ENCODE measurements at places on chromosomes 11 and 22.
A peak's percentile ranks its signal among the peaks of the same experiment; 100 is the strongest.

- no peak for DNase-seq
Observed at GRCh38 chr11:63179432-63180041, 35.5 kb upstream of the SLC22A24 start.

DNA sequence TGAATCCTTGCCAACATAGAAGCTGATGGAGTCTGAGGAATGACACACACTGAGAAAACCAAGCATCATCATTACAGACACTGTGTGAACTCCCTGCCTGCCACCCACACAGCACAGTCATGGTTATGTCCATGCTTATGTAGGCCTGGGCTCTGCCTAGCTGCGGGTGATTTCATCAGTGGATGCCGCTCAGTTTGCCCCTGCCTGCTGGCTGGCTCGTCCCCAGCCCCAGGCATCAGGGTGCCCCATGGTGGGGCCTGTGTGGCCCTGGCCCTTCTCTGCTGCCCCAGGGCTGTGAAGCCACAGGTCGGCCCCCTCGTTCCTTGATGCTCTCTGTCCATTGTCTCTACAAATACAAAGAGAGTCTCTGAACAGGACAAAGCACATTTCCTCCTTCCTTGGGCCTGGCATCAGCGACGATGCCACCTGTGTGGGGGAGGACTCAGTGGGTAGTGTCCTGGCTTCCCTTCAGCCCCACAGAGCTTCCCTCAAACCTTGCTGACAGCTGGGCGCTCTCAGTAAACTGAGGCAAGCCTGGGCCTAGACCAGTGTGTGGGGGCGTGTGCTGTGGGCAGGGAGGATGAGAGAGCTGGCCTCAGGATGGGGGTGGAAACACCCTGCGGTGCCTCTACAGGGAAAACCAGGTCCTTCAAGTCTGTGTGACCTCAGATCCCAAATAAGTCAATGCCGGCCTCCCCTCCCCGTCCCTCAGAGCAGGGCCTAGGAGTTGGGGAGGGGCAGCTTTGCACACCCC, 20.0 kb upstream of the TUB start:
- no peak for DNase-seq

DNA sequence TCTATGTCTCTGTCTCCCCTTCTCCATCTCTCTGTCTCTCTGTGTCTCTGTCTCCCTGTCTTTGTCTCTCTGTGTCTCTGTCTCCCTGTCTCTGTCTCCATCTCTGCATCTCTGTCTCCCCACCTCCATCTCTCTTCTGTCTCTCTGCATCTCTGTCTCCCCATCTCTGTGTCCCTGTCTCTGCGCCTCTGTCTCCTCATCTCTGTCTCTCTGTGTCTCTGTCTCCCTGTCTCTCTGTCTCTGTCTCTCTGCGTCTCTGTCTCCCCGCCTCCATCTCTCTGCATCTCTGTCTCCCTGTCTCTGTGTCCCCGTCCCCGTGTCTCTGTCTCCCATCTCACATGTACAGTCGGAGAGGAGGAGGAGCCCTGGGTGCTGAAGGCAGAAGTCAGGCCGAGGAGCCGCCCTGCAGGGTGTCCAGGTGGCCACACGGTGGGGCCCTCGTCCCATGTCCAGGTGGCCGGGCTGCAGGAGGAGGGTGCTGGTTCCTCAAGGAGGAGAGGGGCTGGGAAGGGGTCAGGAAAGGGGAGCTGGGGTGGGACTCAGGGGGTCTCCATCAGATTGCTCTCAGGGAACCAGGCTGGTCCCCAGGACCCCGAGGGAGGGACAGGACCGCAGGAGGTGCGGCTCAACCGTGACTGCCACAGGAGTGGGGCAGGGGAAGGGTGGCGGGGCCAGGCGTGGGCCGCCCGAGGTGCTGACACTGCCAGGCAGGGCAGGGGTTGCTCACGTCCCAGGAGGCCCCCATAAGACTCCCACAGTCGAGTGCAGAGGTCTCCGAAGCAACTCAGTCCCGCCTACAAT, 25.6 kb upstream of the TH start:
- peak; percentile 75 for DNase-seq

DNA sequence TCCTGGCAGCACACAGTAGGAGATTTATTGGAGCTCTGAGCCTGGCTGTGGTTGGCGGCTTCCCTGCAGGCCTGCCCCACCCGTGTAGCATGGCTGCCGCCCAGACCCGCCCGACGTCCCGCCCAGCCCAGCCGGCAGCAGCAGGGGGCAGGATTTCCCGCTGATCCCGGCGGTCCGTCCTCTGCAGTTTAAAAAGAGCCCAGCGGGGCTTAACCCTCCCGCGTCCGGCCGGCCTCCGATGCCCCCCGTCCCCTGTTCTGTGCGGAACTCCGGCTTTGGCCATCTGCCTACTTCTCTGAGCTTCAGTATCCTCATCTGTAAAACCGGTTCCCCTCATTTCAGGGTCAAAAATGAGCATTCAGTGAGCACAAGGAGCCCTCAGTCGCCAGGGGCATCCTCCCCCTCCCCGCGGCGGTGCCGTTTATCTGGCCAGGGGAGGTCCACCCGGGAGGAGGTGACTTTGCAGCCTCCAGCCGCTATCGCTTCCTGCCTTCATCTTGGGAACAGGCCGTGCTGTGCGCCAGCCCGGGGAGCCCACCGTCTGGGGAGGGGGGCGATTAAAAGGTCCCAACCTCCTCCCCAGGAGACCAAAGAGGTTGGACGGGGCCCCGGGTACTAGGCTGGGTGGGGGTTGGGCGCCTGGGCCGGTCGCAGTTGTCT, at the start of gene GAS2L1:
Gene GAS2L1, plus strand, starts transcription at position 476 of the 660 bp plus-strand sequence. CDS start 1,456 bp downstream, outside the sequence.
- DNase-seq: peak; percentile 39

DNA sequence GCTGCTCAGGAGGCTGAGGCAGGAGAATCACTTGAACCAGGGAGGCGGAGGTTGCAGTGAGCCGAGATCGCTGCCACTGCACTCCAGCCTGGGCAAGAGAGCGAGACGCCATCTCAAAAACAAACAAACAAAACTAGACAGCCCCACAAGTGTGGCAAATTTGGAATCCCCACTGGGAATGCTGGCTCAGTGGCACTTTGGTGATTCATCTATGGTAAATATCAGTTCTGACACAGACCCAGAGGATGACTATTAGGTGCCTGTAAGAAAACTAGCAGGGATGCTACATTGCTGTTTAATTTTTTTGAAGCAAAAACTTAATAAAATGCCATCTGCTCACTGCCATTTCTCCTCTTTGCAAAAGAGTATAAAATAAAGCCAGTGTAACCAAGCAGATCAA, 107.9 kb downstream of the NAT10 start:
- DNase-seq: no peak

DNA sequence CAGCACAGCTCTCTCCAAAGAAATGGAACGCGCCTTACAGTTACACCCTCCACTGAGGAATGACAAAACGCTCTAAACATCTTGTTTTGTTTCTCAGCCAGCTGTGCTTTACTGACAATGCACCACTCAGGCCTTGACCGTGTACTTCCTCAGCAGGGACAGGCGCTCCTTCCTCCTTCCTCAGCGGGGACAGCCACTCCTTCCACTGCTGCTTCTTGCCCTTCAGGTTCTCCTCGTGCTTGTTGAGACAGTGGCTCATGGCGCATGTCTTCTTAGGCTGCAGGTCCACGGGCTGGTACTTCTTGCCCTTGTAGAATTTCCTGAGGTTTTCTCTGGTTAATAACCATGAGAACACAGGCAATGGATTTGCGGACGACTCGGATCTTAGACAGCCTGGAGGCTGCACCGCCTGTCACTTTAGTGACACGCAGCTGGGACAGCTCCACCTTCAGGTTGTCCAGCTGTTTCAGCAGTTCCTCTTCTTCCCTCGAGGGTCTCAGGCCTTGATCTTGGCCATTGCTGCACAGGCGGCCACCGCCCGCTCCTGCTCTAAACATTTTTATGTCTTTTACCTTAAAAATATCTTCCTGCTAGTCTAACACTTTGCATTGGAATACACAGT, 613.8 kb downstream of the BRD1 start:
- DNase-seq: no peak

GRCh38 chr11:33445761-33446161, 188.6 kb downstream of the HIPK3 start:
- no peak for DNase-seq

- DNase-seq: no peak
Observed at GRCh38 chr22:21816472-21816786, 51.0 kb downstream of the MAPK1 start.

- no peak for DNase-seq
Observed at GRCh38 chr11:29217901-29218300, 798.9 kb downstream of the KCNA4 start.

DNA sequence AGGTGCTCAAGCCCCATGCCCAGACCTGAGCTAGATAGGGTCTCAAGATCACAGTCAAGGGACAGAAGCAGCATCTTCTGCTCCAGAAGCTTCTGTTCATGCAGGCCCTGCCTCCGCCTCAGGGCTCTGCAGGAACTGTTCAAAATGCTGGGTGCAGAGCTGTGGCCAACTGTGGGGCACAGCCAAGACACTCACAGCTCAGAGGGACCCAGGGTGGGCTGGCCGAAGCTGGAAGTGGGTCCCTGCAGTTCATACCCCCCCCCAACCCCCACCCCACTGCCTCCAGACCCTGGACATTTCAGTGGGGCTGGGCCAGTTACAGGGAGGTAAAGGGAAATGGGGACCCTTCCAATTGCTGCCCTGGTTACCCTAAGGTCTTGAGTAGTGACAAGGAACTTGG, 129.0 kb downstream of the CRYBB2 start:
- no peak for DNase-seq

- no peak for DNase-seq
Observed at GRCh38 chr11:117606211-117606610, 190.8 kb downstream of the DSCAML1 start.

DNA sequence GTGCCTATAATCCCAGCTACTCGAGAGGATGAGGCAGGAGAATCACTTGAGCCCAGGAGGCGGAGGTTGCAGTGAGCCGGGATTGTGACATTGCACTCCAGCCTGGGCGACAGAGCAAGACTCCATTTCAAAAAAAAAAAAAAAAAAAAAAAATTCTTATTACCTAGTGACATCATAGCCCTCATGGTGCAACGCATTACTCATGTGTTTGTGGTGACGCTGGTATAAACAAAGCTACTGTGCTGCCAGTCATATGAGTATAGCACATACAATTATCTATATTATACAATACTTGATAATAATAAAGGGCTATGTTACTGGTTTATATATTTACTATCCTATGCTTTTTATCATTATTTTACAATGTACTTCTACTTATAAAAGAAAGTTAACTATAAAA, 41.2 kb downstream of the OR2AT4 start:
- no peak for DNase-seq

DNA sequence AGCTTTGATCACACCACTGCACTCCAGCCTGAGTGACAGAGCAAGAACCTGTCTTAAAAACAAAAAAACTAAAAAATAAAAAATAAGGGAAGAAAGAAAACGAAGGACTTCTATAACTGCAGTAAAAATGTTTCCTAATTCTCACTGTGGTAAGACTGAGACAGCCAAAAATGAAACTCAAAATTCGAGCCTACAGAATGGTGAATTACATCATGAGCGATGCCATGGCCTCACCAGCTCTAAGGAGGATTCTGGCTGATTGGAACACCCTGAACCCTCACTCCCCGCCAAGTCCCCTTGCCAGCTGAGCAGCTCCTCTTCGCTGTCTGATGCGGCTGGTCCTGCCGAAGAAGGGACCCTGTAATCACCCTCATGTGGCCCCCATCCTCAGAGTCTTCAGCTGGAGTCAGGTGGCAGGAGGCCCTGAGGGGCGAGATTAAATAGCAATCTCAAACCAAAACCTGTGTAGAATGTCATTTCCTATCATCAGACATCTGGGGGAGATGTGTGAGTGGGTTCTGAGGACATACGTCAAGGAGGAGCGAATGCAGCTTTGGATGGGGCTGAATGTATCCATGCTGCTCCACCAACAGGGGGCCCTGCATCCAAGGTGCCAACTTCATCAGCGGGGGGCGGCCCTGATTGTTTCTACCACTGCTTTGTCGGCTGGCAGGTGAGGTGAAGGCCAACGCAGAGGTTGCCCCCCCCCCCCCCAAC, 29.2 kb downstream of the PDGFB start:
- DNase-seq: peak; percentile 42

GRCh38 chr11:71917646-71918140, 10.7 kb downstream of the XNDC1N start:
- no peak for DNase-seq

DNA sequence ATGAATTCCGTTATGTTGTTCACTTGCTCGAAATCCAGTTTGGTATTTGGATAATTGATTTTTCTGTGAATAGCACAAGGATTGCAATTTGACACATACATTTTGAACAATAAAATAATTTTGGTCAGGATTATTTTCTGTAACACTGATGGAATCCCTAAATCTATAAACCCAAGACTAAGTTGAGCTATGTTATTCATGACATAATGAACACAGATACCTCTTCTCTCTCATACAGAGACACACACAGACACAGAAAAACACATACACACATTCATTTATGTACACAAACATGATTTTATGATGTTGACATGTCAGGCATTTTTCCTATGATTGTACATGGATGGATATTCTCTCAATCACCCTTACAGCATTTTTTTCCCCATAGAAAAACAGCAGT, at the start of gene OR4C5:
Gene OR4C5, minus strand, starts transcription at position 101 of the 400 bp plus-strand sequence. Its CDS starts 0 bp downstream, at position 101.
- no peak for DNase-seq

DNA sequence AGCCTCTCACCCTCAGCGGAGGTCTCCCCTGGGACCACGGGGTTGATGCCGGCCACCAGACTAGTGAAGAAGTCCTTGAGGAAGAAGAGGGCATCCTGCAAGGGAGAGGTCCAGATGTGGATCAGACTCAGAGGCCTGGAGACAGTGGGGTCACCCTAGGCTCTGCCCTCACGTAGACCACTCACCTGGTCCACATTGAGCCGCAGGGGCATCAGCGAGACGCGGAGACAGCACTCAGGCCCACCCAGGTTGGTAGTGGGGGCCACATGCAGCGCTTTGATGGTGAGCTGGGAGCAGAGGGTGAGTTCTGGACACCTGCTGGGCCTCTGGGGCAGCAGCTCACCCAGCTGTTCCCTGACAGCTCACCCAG, 18.9 kb downstream of the ATG2A start:
- DNase-seq: no peak

- peak; percentile 36 for DNase-seq
Observed at GRCh38 chr11:7575841-7576725, 62.3 kb downstream of the PPFIBP2 start.

- no peak for DNase-seq
Observed at GRCh38 chr11:93904716-93905115, 54.3 kb upstream of the VSTM5 start.

DNA sequence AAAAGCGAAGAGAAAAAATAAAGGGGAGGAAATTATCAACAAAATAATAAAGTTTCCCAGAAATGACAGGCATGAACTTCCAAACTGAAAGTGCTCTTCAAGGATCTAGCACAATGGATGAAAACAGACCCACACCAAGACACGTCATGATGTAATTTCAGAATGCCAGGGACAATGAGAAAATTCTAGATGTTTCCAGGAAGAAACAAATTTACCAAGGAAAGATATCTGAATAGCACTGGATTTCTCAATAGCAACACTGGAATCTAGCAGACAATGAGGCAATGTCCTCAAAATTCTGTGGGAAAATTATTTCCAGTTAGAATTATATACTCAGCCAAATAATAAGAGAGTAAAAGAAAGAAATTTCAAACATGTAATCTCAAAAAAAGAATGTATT, 46.0 kb downstream of the DENND5A start:
- no peak for DNase-seq
